Activated gamma-delta T cell treated with Interleukin-2 at 50 U/mL for 16 hours (primary cell): ENCODE measurements at places on chromosomes 6 and 20.

DNA sequence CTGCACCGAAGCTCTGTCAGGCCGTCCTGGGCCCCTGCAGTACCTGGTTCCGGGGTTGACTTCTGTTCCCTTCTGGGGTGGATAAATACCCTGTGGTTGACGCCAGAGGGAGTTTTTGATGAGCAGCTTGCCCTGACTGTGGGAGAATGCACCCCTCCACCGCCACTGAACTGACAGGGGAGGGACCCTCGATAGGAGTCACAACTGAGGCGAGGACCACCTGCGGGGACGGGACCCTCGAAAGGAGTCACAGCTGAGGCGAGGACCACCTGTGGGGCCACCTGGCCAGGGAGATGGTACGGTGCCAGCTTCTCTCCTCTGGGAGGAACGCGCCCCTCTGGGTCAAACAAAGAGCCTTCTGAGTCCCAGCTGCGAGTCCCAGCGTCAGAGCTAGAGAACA is 100.1 kb upstream of the FRMD1 start:
- no peak for DNase-seq

DNA sequence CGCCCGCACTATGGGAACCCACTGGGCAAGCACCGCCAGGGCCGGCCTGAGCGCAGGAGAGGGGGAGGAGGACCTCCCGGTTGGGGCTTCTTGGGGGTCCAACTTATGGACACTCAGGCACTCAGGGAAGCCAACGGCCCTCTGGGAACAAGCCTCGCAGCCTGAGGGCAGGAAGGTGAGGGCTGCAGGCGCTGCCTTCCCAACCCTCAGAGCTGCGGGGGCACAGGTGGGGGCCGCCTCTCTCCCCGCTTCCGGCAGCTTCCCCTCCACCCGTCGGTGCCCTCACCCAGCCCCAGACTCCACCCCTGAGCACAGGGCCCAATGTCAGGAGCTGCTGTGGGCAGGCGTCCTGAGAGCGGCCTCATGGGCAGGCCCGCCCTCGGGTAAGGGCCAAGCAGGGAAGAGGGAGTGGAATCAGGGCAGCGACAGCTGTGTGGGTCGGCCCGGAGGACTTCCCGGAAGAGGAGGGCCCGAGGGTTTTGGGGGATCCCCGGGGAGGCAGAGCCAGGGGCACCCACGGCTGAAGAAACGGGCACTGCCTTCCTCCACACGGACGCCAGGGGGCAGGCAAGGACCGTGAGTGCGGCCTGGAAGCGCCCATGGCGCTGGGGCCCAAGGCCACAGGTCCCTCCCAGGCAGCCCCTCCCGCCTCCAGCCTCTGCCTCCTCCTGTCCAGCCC is 488 bp upstream of the PTK6 start:
- DNase-seq: peak; percentile 91

DNA sequence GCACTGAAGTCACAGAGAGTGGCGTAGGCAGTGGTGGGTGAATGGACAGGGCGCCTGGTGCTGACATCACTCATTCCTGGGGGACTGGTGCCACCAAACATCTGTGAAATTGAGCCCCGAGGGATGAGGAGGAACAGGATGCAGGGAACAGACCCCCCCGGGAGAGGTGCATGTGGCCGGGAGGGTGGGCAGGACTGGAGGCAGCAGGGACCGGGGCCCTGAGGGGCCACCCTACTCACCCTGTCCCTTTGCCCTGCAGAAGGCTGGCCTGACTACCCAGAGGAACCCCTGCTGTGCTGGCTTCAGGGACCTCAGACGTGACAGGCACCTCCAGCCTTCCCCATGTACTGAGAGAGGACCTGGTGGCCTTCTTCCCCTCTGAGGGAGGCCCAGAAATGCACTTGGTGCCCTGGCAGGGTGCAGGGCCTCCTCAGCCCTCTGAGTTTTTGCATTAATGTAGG is 25.1 kb downstream of the SYNDIG1 start:
- DNase-seq: no peak

GRCh38 chr6:1385129-1386037 is 4.0 kb upstream of the FOXF2 start:
- no peak for DNase-seq

DNA sequence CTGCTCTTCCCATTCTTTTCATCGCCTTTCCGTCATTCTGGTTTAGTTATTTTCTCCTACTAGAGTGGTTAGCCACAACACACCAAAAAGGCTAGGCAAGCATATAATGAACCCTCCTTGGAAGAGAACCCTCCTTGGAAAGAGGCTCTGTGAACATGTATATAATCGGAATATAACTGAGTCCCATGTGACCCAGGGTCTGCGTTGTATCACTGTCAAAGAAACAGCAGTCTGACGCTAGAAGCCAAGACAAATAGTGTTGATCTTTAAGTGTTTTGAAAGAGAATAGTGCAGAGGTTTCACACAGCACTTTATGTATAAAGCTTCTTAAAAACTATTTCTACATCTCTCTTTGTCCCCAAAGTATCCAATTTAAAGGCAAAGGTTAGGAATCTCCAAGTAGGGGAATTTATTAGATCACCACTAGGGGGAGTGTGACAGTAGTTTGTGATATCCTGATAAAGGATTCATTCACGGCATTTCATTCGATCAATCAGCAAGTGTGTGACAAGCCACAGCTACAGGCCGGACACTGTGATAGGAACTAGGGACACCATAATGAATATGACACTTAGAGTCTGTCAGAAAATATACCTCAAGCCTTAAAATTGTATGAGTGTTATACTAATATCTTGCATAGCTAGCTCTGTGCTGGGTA is 395.3 kb downstream of the CD109 start:
- no peak for DNase-seq

- no peak for DNase-seq
Measured at GRCh38 chr6:51261691-51262090, 443.0 kb downstream of the TFAP2B start.

DNA sequence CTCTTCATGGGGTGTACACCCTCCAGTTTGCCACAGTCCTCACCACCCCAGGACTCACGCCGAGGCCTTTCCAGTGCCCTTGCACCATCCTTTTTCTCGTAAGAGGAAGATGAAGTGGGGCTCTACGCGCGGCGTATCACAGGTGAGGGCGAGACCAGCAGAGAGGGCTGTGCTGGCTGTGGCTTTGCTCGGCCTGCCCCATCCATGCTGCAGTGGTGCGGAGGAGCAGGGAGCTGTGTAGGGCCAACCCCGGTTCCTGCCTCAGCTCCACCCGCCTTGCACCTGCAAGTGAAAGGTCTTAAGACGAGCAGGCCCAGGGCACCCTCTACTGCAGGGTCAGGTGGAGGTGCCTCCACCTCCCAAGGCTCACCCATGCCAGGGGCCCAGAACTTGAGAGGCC is 24.1 kb downstream of the RBCK1 start:
- no peak for DNase-seq

- no peak for DNase-seq
Measured at GRCh38 chr6:119643876-119644275, 294.3 kb upstream of the MAN1A1 start.

DNA sequence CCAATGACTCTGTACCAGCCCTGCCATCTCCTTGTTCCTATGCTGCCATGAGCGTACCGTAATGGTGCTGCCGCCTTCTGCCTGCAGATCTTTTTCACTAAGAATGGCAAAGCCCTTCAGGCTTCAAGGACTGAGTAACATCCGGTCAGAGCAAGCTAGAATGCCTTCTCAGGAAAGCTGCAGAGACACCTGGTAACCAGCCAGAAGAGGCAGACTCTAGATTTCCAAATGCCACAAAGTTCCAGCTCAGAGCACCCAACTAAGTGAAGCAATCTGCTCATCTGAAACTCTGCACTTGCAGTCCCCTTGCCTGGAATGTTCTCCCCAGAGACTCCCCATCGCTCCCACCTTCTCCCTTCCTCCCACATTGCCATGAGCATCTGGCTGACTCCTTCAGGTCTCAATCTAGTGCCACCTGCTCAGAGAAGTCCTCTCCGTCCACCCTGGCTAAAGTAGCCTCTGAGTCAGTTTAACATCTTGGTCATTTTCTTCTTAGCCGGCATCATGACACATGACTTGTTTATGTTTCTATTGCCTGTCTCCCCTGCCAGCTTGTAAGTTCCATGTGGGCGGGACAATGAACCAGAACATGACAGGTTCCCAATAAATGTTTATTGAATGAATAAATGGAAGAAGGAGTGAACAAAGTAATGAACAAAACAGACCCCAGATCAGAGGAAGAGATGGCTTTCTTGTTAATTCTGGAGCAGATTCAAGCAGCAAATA is 6.9 kb upstream of the OCSTAMP start:
- DNase-seq: no peak

GRCh38 chr20:3312940-3313682 is 74.1 kb upstream of the SLC4A11 start:
- no peak for DNase-seq

GRCh38 chr6:43454290-43454695 is 1.1 kb downstream of the DLK2 start:
- DNase-seq: peak; percentile 58

DNA sequence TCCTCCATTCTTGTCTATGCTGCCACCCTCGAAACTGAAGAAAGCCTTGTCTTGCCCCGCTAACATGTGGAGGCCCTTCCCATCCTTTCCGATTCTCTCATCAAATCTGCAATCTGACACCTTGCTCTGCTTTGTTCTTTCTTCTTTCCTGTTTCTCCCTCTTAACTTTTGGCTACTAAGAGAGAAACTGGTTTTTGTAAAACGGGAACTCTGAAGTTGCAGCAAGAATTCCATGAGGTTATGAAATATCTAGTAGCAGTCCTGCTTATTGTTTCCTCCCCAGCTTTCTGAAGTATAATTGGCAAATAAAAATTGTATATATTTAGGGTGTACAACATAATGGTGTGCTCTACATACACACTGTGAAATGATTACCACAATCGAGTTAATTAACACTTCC is 80.2 kb downstream of the MAP7 start:
- DNase-seq: no peak
